ENCODE measurements at places on chromosomes 1 and 21.

DNA sequence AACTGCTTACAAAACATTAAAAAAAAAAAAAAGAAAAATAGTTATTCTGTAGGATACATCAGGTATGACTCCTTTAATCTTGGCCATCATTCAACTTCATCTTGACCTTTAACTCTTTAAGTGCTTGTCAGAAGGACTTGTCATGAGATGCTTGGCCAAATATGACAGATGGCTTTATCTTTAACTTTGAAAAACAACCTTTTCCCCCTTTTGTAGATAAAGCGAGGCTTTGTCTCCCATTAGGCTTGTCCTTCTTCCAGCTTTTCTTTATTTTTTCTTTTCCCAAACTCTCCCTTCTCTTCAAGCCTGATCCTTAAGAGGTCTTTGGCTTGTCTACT lies 2.3 kb downstream of the SRSF10 start:
- DNase-seq: no peak

DNA sequence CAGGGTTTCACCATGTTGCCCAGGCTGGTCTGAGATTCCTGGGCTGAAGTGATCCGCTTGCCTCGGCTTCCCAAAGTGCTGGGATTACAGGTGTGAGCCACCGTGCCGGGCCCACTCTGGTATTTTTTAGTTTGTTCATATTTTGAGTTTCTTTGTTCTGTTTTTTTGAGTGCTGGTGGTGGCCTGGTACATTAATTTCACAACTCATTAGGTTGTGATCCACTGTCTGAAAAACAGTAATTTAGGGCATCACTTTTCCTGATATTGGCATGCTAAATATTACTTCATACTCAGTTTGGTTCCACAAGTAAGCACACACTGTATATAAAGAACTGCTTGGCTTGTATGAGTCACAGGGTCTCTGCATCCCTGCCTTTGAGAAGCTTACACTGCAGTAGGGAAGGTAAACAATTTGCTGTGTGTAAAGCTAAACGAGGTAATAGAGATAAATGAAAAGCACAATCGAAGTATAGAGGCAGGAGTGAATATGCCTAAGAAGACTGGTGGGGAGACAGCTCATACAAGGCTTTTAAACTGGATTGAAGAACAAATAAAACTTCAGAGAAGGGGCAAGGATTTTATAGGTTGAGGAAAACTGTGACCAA lies 7.7 kb downstream of the SNX27 start:
- DNase-seq: no peak

- DNase-seq: no peak
Observed at GRCh38 chr1:197788741-197789739, 13.8 kb upstream of the DENND1B start.

- no peak for DNase-seq
Observed at GRCh38 chr1:65407877-65408276, 12.6 kb upstream of the LEPR start.

GRCh38 chr21:34707876-34708325 lies 39.1 kb downstream of the CLIC6 start:
- DNase-seq: no peak

- DNase-seq: no peak
Observed at GRCh38 chr1:205369701-205370123, 13.0 kb upstream of the KLHDC8A start.

DNA sequence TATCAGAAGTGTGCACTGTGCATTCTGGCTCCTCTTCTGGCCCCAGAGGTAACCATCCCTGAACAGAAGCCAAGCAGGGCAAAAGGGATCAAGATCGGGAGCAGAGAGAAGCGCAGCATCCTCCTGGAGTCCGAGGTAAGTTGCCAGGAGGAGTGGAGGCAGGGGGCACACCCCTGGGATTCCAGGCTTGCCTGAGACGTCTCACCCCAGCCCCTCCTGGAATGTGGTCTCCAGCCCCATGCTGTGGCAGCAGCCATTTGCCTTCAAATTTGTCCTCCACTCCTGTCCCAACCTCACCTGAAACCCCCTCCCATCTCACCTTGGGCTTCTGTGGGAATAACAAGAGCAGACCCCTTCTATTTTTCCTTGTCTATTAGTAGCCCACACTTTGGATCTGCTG lies 10.1 kb downstream of the LRRC71 start:
- DNase-seq: no peak

GRCh38 chr1:92707292-92707691 lies 77.6 kb downstream of the EVI5 start:
- no peak for DNase-seq

GRCh38 chr21:15732290-15732995 lies 2.7 kb downstream of the USP25 start:
- DNase-seq: no peak

DNA sequence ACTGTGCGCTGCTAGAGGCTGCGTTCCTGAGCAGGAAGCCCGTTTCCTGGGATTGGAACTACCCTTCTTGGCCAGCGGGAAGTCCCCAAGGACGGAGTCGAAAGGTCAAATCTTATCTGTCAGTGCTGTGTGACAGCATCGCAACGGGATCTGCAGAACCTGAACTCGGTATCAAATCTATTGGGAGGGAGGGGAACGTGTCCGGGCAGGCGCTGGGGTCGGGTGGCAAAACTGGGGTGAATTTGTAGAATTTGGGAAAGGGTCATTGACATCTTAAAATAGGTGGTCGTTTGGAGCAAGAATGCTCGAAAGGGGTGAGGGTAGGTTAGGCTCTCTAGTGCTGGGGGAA lies 725 bp upstream of the ARPC5 start:
- DNase-seq: no peak

DNA sequence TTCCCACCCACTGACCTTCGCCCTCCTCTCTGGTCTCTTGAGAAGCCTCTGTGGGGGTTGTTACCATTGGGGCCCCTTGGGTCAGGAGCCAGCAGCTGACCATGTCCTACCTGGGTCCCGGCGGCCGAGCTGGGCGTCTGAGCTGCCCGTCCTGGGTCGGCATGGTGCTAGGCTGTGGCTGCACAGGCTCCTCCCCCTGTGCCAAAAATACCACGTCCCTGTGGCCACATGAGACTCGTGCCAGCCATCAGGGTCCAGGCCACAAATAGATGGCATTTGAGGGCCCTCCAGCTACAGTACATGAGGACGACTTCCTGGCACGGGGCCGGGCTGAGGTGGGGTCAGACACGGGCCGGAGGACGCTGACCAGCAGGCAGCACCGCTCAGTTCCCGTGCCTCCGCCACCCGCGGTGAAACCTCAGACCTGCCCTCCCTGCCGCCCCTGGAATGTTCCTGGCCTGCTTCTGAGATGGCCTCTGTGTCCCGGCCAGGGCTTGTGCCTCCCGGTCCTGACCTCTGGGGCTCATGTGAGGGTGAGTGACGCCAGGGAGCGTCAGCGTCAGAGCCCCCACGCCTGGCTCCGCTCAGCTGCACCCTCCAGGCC lies at the start of gene PERM1:
Gene PERM1, minus strand, starts transcription at position 139 of the 604 bp plus-strand sequence. CDS start 1,064 bp downstream, outside the sequence.
- DNase-seq: no peak

GRCh38 chr1:47477595-47478080 lies 39.8 kb downstream of the FOXD2 start:
- DNase-seq: no peak

GRCh38 chr1:192159014-192159413 lies 752 bp downstream of the RGS18 start:
- DNase-seq: no peak

- DNase-seq: no peak
Observed at GRCh38 chr1:25543425-25544242, at the start of gene LDLRAP1. Gene LDLRAP1, plus strand, starts transcription at chr1:25543606. Its CDS starts 93 bp downstream, at chr1:25543699.

- no peak for DNase-seq
Observed at GRCh38 chr1:25517476-25518394, 25.7 kb upstream of the LDLRAP1 start.

GRCh38 chr21:37557261-37557950 lies 190.8 kb downstream of the DYRK1A start:
- no peak for DNase-seq

GRCh38 chr1:218665221-218665620 lies 320.1 kb downstream of the TGFB2 start:
- no peak for DNase-seq

- DNase-seq: no peak
Observed at GRCh38 chr1:47941609-47942239, 55.5 kb downstream of the TRABD2B start.

DNA sequence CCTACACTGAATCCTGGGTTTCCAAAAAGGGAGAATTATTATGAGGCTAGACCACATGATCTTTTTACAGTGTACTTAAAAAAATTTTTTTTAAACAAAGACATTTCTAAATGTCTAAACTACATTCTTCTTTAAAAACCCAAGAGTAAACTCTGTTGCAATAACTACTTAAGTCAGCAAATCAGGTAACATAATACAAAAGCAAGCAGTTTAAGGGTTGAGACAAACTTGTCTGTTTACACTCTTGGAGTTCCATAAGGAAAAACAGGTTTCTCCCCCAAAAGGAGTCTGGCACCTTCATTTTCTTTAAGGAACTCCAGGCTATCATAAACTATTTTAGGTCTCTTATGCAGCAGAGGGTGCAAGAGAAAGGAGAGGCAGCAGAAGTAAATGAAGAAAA lies 12.5 kb upstream of the ANKRD45 start:
- DNase-seq: no peak

GRCh38 chr1:79539001-79539400 lies 532.5 kb upstream of the ADGRL4 start:
- DNase-seq: no peak

Measured in HS-5 (cell line).